Fibroblast of lung (primary cell): ENCODE measurements at places on chromosomes 1 and 21.

DNA sequence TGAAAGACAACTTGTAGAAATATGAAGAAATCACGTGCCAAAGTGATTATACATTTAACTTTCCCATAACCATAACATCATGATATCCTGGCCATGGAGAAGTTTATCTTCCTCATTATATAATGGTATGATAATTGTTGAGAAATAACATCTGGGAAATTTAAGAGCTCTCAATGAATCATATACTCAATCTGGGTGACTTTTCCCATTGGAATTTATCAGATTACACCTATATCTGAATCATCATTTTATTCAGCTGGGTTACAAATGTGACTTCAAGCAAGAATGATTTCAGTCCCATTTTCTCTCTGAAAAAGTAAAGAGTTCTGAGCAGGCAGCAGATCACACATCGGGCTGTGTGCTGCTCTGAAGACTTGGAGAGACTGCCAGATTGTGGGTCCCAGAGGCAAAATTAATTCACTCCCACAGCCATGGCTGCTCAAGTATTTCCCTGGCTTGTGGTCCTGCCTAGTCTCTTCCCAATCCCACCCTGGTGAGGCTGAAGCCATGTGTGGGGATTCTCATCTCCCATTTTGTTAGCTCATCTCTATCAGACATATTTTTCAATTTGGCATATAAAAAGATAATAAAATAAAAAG, 278.0 kb downstream of the MRPL39 start:
- DNase-seq, result peak; percentile 78

DNA sequence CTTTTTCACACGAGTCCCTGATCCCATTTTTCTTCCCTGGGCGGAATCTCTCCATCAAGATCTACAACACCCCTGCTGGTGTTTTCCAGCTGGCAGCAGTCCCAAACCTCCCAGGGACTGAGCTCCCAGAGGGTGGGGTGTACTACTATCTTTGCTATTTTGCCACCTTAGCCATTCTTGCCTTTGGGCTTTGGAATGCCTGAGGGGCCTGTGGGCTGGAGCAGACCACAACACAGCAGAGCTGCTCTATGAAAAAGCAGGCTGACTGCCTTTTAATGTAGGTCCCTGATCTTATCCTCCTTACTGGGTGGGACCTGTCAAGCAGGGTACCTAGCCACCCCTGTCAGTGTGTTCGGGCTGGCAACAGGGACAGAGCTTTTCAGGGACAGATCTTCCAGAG, 91.9 kb downstream of the KCNT2 start:
- peak; percentile 46 for DNase-seq

- DNase-seq, result no peak
Observed at GRCh38 chr1:7490576-7490975, 280.5 kb upstream of the VAMP3 start.

DNA sequence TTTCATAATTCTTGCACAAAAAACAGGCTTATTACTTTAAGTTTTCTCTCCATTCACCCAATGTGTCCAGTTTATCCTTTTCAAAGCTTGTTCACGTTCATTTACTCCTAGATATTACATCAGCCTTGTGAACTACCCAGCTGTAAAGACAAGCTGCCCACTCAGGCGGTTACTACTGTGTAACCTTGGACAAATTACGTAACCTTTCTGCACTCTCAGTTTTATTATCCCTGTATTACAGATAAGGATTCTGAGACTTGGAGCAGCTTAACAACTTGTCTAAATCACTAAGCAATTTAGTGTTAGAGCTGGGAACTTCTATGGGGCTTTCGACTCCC, 20.5 kb upstream of the LPAR3 start:
- DNase-seq, result peak; percentile 40

DNA sequence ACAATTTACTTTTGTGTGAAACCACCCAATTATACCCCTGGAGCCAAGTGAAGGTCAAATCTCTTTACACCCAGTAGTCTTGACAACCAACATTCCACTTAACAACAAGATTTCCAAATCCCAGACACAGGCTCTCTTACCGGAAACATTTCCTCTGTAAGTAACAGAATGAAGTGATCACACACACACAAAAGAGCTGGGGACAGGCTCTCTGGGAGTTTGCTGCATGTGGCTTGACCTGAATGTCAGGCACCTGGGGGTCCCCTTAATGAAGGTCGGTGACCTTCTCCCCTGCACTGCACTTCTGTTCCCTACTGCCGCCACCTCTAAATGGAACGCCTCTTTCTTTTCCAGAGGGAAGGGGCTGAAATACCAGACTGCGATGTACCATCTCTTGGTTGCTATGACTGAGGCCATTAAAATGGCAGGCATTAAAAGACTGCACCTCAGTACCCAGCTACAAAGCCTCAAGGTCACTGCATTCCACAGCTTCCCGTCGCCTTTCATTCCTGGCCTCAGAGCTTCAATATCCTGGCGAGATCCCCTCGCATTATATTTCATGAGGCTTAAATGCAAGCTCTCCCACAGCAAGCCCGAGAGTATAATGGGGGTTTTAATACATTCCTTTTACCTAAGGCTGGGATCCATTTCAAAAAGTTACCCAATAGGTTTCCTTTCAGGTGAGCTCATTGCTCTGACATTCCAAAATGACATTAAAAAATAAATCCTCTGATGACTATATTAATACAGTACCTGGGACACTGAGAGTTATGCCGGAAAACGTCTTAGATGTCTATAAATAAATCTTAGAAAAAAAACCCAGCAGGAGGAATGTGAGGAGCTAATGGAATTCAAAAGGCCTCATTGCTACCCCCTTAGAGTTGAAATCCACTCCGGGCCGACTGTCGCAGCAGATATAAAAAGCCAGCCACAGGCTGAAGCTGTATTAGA, 90.9 kb upstream of the DIRAS3 start:
- peak; percentile 88 for DNase-seq

DNA sequence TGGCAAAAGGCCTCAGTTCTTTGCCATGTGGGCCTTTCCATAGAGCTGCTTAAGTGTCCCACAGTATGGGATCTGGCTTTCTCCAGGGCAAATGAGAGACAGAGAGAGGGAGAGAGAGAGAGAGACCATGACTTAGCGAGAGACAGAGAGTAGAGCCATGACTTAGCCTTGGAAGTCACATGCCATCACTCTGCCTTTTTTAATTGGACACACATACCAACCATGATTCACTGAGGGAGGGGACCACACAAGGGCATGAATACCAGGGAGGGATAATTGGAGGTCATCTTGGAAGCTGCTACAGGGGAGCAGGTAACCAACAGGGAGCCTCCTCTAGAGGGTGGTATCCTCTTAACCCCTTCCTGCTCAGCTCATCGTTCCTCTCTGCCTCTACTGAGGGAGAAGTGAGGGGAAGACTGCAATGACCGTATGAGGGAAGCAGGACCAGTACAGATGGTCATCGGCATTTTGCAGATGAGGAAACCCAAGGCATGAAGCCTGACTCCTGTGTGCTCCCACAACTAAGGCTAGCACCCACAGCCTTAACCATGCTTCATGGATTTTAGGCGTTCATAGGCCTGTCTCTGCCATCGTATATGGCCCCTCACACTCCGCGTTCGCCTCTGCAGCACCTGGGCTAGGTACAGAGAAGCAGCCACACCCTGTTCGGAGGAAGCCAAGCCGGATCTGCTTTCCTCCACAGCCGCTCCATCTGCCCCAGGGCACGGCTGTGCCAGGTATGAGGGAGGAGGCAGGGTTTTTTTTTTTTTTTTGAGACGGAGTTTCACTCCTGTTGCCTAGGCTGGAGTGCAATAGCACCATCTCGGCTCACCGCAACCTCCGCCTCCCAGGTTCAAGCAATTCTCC, 38.6 kb downstream of the MEF2D start:
- DNase-seq, result no peak

GRCh38 chr1:145690587-145691558, 16.3 kb downstream of the PDZK1 start:
- peak; percentile 84 for DNase-seq

- no peak for DNase-seq
Observed at GRCh38 chr1:30533141-30533540, 190.2 kb downstream of the MATN1 start.

DNA sequence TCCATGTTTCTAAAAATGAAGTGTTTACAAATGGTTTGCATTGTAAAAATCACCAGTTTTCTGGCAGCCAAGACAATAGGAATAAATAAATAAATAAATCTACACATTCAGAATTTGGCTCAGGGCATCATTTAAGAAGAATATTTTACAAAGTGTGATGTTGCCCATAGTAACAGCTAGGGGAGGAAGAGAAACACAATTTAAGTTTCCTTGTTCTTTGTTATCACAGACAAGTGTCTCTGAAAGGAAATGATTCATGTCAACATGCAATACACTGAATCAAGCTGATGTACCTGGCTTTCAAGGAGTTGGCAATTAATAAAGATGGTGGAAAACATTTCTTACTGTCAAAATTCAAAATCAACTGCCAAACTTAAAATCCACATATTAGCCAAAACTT, 74.7 kb downstream of the LHX8 start:
- DNase-seq, result no peak

DNA sequence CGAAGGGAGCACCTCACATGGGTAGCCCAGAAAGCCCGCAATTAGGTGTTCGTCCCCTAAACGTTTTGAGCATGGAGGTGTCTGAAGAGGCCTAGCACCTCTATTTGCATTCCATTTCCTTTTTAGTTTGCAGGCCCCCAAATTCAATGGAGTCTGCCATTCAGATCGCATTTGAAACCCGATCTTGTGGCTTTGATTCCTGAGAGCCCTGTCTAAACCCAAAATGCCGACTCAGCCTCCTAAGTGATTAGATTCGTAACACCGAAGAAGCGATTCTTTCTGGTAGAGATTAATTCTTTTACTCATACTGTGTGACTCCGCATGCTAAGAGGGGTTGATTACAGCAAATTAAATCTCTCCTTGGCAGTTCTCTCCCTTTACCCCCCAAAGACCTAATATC, 415.2 kb upstream of the KAZN start:
- no peak for DNase-seq
